ENCODE measurements at places on chromosomes 2 and 18.

- DNase-seq = no peak
Measured at GRCh38 chr2:23567161-23567756, 182.3 kb downstream of the KLHL29 start.

DNA sequence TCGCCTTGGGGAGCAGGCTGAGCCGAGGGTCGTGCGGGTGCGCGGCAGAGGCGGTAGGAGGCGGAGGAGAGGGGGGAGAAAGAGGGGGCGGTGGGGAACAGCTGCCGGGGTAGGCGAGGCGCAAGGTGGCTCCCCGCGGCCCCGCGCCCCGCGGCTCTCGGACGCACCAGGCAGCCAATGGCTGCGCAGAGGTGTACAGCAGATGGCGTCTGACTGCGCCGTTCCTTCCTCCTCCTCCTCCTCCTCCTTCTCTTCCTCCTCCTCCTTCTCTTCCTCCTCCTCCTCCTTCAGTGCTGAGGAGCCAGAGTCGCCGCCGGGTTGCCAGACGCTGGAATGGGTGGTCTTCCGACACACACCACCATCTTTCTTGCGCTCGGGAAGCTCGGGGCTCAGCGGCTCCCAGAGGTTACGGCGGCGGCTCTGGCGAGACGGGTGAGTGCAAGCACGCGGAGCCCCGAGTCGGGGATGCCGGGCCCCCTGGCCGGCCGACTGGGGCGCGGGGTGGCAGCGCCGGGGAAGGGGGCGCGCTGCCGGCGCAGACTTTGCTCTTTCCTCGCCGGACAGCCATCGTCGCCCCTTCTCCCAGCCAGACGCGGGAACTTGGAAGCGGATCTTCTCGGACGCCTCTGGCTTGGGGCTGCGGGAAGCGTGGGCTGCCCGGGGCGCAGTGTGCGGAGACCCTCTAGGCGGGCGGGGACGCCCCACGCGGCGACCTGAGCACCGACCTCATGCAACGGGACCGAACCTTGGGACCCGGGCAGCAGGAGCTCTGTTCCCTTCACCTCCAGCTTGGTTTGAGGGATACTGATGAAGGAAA lies at the start of gene THSD7B:
Gene THSD7B (plus strand): TSS at position 290 of the 817 bp plus-strand sequence. CDS start 116,634 bp downstream, outside the sequence.
- DNase-seq = no peak

- DNase-seq = no peak
Measured at GRCh38 chr2:215657844-215658243, 222.0 kb upstream of the FN1 start.

- no peak for DNase-seq
Measured at GRCh38 chr18:74689251-74689650, 91.6 kb downstream of the ZNF407 start.

DNA sequence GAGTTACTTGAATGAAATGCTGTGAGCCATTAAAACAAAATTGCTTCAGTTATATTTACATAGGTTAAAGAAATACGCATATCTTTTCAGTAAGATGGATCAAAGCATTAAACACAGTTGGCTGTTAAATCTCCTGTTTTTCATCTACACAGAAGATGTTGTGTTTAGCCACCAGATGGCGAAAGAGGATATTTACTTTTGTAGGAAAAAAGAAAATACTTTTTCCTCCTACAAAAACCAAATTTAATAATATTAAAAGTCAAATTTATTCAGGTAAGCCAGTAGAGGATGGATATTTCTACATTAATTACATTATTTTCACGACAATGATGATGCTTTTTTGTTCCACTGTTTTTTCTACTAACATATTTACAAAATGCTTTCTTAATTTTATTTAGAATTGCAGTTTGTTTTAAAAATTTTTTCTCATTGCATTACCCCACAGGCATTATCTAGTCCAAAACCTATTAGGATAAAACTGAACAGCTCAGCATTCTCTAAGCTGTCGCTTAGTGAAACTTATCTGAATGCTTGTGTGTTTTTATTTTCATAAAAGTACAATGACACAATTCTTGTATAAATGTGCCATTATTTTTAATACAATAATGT lies 173.7 kb downstream of the ASXL3 start:
- DNase-seq = peak; percentile 46

GRCh38 chr18:51171223-51171622 lies 26.3 kb downstream of the MEX3C start:
- no peak for DNase-seq

- DNase-seq = no peak
Measured at GRCh38 chr2:219398721-219399363, 11.1 kb upstream of the DNPEP start.

GRCh38 chr18:52569492-52569891 lies 229.5 kb downstream of the DCC start:
- no peak for DNase-seq

DNA sequence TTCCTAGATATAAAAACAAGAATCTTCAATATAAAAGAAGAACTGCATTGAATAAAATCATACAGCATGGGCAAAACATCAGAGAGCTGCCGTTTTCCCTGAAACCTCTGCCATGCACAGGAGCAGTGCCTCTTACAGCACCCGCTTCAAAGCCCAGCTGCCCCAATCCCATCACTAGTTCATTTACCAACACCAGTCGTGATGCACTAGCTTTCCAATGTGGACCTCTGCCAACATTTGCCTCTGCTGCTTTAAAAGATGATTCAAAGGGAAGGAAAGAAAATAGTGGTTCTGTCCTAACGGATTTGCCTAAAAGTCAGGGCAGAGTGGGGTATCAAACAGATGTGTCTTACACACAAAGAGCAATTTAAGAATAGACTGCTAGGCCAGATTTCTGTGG lies 43.4 kb upstream of the AP1S3 start:
- DNase-seq = no peak

DNA sequence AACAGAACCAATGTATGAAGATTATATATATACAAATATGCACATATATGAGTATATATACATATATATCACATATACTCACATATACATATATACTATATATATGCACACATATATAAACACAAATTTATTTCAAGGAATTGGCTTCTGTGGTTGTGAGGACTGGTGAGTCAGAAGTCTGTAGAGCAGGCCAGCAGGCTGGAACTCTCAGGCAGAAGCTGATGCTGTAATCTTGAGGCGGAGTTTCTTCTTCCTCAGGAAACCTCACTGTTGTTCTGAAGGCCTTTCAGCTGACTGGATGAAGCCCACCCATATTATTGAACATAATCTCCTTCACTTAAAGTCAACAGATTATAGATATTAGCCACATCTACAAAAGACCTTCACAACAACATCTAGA lies 143.9 kb upstream of the CREB1 start:
- DNase-seq = no peak

GRCh38 chr2:216695401-216695821 lies at the start of gene IGFBP5:
IGFBP5 (minus strand) TSS chr2:216695549; CDS start chr2:216694775, 774 bp downstream.
- no peak for DNase-seq

DNA sequence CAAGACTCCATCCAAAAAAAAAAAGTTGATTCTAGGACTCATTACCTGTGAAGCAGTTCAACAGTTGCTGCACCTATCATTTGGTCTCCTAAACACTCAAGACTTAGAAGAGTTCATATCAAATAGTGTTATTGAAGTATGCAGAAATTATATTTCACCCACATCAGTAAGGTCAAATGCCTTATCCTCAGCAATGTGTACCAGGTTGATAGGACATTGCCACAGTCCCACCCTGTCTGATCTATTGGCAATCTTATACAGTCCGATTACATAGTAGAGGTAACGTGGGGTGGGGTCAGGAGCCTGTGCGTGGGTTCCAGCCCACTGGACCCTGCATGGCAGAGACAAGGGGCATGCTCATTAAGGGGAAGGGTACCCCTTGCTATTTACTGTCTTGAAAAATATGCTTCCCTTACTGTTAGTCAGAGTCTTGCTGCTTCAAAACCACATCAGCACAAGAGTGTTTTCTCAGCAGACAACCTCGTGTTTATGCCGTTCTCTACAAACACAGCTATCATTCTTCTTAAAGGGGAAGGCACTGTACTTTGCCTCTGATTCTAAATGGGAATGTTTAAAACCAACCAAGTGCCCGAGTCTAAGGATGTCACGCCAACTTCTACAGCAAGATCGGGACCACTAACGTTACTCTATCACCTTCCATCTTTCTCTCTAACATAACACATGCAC lies 115.2 kb downstream of the MTCL1 start:
- DNase-seq = no peak

DNA sequence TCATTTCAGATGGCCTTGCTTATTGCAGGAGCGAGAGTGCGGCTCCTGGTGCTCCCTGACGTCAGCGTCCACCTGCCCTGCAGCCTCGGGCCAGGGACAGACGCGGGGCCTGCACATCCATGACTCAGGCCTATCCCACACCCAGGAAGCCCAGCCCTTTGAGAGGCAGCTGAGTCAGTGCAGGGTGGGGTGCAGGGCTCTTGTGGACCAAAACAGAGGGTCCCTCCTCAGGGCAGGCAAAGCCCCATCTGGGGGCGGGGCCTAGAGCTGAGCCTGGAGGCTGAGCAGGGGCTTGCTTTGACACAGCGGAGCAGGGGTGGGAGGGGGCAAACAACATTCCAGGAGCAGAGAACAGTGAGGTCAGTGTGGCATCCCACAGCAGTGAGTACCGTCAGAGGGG lies 7.7 kb upstream of the ARHGEF4 start:
- no peak for DNase-seq

GRCh38 chr2:177531706-177532105 lies 139.1 kb downstream of the AGPS start:
- DNase-seq = no peak

All from OCI-LY7 (cell line).